ENCODE measurements at places on chromosomes 5 and 9.
A peak's percentile ranks its signal among the peaks of the same experiment; 100 is the strongest.

DNA sequence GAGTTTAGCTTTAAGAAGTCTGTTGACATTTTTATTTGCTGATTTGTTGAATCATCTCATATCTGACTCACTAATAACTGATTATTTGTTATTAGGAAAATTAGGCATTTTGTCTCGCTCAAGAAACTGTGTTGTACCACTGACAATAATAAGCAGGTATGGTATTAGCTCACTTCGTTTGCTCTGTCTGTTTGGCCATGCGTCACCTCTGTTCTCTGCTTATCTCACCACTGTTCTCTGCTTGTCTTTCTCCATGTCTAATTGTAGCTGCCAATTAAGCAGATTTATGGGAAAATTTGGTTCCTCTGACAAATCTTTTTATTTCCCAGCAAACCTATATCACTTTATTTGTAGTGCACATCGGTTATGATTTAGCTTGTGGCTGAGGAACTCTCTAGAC, 138.9 kb downstream of the WDR41 start:
- DNase-seq: no peak

DNA sequence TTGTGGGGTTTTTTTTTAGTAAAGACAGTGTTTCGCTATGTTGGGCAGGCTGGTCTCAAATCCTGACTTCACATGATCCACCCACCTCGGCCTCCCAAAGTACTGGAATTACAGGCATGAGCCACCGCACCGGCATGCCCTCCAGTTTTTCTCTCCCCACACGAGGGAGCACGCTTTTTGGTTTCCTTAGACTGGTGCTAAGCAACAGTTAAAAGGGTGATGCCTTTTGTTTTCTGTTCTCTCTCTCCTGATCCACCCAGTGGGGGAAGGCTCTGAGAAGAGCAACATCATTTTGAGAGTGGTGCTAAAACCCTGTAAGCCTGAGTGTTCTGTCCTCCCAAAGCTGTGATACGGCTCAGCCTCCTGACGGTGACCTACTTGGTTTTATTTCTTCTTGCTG, 146.6 kb downstream of the MAN2A1 start:
- no peak for DNase-seq

DNA sequence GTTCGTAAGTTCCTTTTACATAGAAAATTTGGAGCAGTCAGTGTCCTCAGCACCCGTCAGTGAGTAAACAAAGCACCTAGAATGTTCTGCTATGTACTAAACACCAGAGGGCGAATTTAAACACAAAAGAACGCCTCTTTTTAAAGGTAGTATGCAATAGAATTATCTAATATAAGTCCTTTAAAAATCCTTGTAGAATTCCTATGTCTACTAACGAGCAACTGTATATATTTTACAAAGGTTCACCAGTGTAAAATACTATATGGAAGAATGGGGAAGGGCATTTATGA, 499 bp upstream of the TMEM232 start:
- no peak for DNase-seq

- DNase-seq: no peak
Observed at GRCh38 chr5:32222723-32223470, 48.8 kb upstream of the GOLPH3 start.

- DNase-seq: no peak
Observed at GRCh38 chr9:136151214-136151804, 32.6 kb upstream of the TMEM250 start.

DNA sequence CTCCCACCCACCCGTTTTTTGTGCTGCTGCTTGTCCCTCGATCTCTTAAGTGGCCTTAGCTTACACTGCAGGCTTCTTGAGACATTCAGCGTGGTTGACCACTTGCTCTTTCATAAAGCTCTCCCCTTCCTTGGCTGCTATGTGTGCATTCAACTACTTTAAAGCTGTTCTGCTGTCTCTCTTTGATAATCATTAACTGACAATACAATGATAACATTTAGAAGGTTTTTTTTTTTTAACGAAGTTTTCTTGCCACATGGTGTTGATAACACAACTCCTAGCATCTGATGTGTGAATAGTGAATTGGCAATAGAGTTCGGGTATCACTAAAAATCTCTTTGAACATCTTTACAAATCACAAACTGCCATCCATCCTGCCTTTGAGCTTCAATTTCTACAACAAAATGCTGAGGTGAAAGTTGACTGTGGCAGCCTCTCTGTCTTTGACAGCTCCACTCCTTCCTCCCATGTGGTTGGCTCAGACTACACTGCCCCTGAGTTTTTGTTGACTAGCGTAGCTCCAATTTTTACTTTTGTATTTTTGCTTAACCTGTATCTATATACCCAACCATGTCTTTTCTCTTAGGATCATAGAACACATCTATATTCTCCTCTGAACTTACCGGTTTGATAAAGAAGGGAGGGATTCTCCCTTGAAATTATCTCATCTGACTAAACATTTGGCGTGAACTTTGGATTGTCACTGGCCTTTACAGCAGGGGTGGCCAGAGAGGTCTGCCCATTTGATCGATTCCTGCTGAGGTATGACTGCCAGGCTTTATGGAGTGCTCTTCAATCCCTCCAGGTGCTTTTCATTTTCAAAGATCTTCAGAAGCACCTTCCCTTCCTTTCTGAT, 409.4 kb upstream of the CD180 start:
- DNase-seq: no peak

DNA sequence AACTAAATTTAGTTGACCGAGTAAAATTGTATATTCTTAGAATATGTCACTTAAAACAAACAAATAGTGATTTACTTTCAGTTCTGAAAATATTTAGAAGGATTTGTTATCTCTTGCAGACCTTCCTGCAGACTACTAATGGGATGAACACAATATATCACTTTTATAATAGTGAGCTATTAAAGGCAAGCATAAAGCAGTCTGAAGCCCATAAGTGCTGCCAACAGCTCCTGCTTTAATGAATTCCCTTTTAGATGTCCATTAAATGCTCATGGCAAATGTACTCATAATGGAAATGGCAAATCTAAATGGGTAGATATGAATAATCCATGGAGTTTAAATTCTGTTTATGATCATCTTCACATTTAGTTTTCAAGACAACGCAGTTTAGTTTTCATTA, 170.2 kb downstream of the RANBP17 start:
- DNase-seq: no peak

GRCh38 chr9:137034709-137035506, 3.0 kb upstream of the FUT7 start:
- DNase-seq: peak; percentile 92

GRCh38 chr9:118455788-118456187, 751.6 kb downstream of the TLR4 start:
- DNase-seq: no peak

- no peak for DNase-seq
Observed at GRCh38 chr5:28523888-28524635, 1485.7 kb upstream of the CDH9 start.

DNA sequence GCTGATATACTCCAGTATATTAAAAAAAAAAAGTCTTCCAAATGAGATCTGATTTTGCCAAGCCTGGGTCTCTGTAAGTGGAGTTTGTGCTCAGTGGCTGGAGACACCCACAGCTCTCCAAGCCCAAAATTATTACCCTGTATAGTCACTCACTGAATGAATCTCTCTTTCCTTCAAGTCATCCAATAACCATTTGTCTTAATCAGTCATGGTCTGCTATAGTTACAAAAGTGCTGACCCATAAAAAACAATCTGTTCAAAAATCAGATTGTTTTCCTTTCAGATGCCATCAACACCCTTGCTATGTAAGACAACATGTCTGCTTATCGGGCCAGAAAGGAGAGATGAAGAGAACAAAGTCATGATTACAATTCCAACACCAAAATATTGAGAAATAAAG, 159.4 kb upstream of the FST start:
- no peak for DNase-seq

DNA sequence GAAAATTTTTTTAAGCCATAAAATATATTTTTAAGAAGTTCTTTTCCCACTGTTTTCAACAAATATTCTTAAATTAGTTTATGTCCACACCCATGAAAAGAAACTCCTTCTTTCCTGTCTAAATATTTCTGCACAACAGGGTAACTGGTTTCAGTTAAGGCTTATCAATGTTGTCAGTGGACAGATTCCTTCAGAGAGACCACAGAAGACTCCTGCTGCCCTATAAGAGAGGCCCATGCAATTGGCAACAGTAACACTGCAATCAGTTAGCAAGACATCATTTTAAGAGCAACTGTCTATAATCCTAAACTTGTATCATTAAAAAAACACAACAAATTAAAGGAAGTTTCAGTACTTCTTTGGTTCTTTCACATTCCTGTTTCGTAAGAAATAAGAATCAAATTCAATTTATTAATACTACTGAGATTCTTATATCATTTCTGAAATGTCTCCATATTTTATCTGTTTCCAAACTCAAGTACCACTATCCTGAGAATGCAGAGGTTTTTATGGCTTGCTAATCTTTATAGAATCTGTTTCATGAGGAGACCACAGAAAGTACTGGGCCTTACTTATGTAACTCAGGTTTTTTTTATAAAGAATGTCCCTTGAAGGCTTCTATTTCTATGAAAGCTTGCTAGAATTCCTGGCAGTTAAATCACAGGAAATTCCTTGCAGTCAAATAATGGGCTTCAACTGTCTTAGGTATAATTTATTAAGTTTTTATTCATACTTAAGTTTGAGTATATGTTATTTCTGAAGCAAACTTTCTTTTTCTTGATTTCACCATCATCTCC, 240.2 kb downstream of the RFX3 start:
- no peak for DNase-seq

DNA sequence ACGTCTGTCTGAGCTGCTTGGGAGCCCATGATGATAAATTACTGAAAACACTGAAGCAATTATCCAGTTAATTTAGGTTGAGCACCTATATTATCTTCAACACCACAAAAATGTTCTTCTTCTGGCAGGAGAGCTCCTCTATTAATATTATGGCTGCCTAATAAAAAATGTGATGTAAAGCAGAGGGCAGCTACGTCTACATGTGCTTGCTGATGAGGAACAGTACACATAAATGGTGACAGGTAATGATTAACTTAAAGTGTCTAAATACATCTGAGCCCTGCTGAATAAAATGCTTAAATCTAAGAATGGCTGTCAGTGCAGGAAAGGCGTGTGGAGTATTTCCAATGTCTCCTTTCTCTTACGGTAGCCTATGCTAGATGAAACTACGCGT, 131.3 kb upstream of the NR3C1 start:
- no peak for DNase-seq

DNA sequence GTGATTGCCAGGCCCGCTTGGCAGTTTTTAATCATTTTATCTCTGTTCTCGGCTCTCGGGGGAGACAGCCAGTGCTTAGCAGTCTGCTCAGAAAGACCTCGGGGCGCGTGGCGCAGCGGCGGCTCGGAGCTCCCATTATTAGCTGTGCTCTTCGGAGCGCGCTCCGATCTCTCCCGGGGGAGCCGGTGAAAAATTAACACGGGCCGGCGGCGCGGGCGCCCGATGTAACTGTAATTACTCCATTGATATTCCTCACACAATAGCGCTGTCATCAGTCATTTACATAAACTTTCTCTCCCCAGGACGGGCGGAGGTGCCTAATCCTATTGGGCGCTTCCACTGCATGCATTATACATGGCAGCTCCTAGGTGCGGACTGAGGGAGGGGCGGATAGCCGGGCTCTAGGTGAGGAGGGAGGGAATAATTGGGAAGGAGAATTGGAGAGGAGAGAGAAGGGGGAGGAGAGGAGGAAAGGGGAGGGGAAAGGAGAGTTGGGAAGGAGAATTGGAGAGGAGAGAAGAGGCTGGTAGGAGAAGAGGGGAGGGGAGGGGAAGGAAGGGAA, 24.9 kb downstream of the LMX1B start:
- no peak for DNase-seq

- DNase-seq: no peak
Observed at GRCh38 chr5:169022718-169023117, 278.2 kb downstream of the SLIT3 start.

Data from Kasumi-1 (cell line).